Bone marrow (tissue), 2 donors: ENCODE measurements at places on chromosomes 5 and 9.

GRCh38 chr5:159906943-159907342 is 9.3 kb upstream of the ADRA1B start:
- DNase-seq, result no peak

DNA sequence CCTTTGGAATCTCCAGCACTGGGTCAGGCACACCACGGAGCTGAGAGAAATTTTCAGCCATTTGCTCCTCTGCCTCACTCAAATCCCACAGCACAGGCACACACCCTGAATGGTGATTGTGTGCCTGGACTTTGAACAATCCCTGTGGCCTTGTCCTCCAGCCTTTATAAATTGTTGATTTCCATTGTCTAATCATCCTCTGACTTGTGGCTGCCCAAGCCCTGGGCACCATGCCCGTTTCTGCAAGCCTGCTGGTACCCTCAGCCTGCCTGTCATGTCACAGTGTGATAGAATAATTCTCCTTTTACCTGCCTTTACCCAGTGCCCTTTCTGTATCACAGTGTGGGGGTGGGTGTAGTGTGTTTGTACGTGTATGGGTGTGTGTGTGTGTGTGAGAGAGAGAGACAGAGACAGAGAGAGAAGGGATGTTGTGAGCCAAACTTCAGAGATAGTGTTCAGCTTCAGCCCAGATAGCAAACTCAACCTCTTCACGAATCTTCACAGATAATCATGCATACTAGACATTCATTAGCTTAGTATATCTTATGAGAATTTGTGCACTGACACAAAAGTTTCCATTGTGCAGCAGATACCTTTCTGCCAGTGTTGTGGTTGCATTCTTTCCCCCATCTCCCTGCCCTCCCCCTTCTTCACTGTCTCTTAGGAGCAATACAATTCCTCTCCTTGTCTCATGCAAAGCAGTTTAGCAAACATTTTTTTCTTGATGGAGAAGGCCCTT is 27.8 kb upstream of the SLC44A1 start:
- DNase-seq, result no peak

DNA sequence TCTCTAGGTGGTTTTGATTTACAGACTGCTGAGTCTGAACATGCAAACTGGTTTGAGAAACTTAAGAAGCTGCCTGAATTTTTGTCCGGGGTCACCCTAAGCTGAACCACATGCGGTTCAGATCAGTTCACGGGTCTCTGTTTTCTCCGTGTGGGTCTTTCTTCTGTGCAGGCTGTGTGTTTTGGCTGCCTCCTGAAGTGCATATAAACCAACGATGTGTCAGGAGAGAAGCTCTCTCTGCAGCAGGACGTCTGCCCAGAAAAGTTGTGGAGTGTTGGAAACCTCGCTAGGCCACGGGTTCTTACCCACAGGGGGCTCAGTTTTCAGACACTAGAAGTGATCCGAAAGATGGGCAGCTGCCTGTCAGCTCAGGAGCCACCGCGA is 364.2 kb downstream of the IRX2 start:
- no peak for DNase-seq

GRCh38 chr5:61332358-61332749 is 296 bp downstream of the ZSWIM6 start:
- DNase-seq, result peak; percentile 16

DNA sequence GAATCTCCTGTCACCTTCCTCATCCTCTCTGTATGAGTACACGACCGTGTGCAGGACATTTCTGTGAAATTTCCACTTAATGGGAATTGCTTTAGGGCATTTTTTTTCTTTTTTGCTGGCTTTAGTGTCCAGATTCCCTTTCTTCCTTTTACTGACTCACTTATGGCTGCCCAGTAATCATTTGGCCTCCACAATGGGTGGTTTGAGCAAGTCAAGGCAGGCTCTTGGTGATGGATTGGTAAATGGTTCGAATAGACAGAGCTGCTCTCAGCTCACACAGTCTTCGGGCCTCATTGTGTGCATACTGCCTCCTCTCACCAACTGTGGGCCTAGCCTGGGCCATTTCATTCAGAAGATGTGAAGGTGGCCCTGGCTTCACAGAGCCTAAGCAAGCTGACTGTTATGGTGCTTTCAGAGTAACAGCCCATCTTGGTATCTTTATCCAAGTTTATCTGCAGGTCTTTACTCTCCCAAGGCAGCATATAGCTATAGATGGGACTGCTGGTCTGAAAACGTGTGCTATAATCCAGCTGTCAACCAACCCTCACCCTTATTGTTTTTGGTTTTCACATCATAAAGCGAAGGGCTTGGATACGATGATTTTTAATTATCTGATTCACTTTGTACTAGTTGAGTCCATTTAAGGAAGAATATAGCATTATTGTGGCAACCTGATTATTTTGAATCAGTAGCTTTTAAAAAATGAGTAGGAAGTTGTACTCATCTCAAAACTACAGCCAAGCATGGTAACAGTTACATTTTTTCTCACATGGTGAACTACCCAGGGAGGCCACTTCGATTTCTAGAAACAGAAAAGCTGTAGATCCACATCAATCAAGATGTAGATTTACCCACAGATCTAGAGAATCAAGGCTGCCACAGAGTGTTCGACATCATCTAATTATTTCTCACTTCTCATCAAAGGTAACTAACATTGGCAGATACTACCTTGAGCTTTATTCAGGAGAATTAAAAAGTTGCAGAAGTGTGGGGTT is 50.4 kb upstream of the CKMT2 start:
- no peak for DNase-seq

GRCh38 chr9:113160571-113160970 is 9.8 kb downstream of the SLC31A2 start:
- DNase-seq, result no peak

DNA sequence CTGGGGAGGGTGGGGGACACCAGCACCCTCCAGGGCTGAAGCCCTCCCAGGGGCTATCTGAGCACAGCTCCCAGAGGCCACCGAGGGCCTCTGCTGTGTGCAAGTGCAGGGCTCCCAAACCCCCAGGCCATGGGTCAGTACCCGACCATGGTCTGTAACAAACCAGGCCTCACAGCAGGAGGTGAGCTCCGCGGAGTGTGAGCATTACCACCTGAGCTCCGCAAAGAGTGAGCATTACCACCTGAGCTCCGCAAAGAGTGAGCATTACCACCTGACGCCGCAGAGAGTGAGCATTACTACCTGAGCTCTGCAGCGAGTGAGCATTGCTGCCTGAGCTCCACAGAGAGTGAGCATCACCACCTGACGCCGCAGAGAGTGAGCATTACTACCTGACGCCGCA is 152.9 kb upstream of the IRX2 start:
- DNase-seq, result no peak

DNA sequence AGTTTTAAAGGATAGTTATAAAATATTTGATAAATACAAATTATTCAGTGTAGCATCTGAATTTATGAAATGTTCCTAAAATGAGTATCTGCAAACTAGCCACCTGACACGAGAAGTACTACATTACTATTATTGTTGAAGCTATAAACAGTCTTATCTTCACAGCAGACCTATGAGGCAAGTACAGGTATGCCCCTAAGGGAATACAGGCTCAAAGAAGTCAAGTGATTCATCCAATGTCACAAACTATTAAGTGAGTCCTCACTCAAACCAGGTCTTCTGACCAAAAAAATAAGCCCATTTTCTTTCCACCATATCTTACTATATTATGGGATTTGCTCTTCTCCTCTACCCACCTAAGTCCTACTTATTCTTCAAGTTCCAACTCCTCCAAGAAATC is 28.7 kb downstream of the STRBP start:
- no peak for DNase-seq

DNA sequence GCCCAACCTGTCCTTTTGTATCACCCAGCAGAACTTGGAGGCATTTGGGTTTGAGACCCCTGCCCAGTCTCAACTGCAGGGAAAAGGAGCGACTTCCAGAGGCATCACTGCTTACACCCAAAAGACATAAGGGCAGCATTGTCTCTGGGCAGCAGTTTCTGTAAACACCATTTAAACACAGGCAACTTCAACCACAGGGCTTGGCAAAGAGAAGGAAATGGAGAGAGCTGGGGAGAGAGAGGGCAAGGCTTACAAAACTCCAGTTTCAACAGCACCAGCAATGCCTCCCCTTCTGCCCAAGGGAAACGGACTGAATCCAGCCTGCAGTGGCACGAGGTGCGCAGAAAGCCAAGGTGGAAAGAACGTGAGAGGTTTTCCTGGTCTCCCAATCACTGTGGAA is 147.6 kb downstream of the ROR2 start:
- DNase-seq, result no peak

GRCh38 chr9:136723362-136723976 is 11.1 kb downstream of the DIPK1B start:
- DNase-seq, result no peak

DNA sequence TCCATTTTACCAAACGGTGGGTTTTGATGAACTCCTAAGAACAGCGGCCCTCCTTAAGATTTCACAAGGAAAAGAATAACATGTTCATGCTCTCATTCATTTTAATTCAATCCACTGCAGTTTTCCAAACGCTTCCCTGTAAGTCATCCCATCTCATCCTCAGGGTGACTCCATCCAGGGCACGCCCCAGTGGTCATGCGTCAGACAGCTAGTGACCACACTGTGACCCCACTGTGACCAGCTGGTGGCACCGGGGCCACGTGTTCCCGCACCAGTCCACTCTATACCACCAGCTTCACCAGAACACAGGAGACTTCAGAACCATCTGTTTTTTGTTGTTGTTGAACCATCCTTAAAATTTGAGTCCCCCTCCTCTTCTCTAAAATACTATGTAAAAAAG is 14.3 kb downstream of the ATPSCKMT start:
- no peak for DNase-seq

DNA sequence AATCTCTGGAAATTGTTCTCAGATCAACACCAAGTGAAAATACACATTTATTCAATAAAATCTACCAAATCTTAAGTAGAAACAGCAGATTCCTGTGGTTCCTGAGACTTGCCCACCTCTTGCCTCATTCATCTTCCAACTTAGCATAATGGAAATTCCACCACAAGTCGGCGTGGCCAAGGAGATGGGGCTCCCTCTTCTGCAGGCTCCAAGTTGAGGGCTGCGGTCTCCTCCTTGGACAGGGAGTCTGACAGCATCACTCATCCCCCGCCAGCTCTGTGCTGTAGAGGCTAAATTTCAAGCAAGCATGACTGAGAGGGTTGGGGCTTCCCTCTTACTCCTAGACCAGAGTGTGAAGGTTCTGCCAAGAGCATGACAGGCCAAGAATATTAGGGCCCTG is 273.7 kb downstream of the DIRAS2 start:
- no peak for DNase-seq

DNA sequence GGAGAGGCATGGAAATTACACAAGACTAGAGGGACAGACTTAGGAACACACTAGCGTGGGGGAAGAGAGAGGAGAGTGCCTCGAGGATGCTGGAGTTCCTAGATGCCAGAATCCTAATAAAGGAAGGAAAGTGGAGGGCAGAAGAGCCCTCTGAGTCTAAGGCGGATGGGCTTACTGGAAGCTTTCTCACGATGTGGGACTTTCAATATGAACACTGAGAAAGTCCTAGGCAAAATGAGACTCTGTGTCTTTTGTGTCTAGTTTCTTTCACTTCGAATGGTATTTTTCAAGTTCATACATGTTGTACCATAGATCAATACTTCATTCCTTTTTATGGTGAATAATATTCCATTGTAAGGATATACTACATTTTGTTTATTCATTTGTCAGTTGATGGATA is 239.4 kb downstream of the NSG2 start:
- no peak for DNase-seq

DNA sequence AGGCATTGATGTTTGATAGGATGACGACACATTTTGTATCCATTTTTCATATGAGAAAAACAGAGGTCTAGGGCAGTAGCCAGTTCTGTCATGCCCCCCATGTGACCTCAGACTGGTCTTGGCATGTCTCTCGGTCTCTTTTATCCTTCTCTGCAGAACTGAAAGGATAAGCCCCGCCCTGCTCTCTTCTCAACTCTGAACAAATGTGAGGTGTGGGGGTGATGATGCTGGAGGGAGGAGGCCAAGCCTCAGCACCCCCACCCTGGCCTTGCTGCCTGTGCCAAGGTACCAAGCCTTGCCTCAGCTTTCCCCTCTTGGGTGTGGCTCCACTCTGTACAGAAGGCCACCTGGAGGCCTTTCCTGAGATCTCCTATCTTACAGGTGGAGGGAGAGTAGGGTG is 19.5 kb upstream of the CRB2 start:
- DNase-seq, result no peak

- peak; percentile 12 for DNase-seq
These were observed 680 bp downstream of the GOLPH3 start for GRCh38 chr5:32173267-32174010.

- DNase-seq, result no peak
These were observed 129.0 kb downstream of the COL23A1 start for GRCh38 chr5:178461004-178461730.

GRCh38 chr9:123679330-123679987 is 250.5 kb downstream of the DENND1A start:
- DNase-seq, result no peak

- DNase-seq, result no peak
These were observed 13.5 kb downstream of the SH3TC2 start for GRCh38 chr5:149049371-149049781.

- DNase-seq, result no peak
These were observed 123.0 kb upstream of the GNA14 start for GRCh38 chr9:77771171-77771570.

- no peak for DNase-seq
These were observed 141.5 kb upstream of the GAS1 start for GRCh38 chr9:87088621-87089365.

DNA sequence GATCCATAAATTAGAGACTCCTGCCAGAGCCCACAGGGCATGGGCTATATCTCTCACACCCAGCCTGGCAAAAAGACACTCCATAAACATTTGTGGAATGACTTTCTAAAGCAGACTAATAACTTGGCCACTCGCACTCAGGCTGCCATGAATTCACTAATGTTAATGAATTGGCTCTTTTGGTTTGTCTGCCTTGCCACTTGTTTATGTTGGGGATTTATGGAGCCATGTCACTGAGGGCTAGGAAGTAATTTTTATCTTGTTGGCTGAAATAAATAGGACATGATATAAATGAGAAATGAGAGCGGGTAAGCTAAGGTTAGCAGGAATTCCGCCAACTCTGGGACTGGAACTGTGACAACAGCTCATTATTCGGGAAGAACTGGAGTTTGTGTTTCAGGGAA is 55.2 kb downstream of the DROSHA start:
- DNase-seq, result no peak

- no peak for DNase-seq
These were observed 128.4 kb downstream of the ANXA1 start for GRCh38 chr9:73280113-73280512.

GRCh38 chr5:110815916-110816605 is 77.3 kb downstream of the SLC25A46 start:
- no peak for DNase-seq

- DNase-seq, result no peak
These were observed at the start of gene LCN9 for GRCh38 chr9:135662758-135663450. LCN9 (plus strand) TSS chr9:135663309; CDS start chr9:135663322, 13 bp downstream.

DNA sequence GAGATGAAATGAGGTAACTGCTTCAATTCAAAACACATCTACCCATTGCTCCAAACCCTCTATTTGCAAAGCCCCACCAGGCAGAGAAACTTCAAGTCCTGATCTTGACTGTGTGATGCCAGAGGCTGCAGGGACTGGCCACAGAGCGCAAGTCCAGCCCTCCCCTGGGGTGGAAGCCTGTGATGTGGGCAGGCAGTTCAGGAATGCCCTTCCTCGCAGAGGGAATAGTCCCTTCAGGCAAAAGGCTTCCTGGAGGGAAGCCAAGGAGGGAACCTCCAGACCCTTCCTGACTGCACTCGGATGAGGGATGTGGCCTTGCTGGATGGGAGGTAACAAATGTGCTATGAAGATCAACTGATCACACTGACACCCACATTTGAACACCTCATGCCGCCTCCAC is 131.2 kb downstream of the SLIT3 start:
- DNase-seq, result no peak
